Suppressor macrophage (primary cell): ENCODE measurements at places on chromosomes 7 and 10.

- no peak for DNase-seq
Observed at GRCh38 chr7:23121165-23121564, 15.6 kb downstream of the KLHL7 start.

DNA sequence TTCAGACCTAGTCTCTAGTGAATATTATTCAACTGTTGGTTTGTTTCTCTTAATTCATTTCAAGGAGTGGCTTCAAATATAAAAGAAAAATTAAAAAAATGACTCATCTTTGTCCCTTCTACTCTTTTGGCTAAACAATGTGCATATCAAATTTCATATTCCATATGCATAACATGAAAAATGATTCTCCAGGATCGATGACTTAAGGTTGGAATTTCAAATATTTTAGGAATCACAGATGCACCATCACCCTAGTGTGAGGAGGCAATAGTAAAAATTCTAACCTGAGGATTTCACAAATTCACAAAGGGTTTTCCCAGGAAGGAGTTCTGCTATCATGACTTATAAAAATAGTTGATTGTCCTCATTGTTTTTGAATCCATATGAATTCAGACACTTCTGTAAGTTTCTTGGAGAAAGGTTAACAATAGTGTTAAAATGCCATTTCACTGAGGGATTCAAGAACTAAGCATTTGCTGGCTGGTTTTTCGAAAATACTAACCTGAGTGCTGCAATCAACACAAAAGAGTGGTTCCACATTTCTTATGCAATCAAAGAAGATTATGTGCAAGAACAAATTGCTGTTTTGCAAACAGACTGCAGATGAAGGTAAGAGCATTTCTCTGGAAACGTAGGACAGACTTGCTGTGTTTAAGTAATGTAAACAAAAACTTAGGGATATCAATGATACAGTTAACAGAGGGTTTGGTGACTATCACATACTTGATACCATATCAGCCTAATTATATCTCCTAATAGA lies 547.5 kb upstream of the LRRTM3 start:
- no peak for DNase-seq

DNA sequence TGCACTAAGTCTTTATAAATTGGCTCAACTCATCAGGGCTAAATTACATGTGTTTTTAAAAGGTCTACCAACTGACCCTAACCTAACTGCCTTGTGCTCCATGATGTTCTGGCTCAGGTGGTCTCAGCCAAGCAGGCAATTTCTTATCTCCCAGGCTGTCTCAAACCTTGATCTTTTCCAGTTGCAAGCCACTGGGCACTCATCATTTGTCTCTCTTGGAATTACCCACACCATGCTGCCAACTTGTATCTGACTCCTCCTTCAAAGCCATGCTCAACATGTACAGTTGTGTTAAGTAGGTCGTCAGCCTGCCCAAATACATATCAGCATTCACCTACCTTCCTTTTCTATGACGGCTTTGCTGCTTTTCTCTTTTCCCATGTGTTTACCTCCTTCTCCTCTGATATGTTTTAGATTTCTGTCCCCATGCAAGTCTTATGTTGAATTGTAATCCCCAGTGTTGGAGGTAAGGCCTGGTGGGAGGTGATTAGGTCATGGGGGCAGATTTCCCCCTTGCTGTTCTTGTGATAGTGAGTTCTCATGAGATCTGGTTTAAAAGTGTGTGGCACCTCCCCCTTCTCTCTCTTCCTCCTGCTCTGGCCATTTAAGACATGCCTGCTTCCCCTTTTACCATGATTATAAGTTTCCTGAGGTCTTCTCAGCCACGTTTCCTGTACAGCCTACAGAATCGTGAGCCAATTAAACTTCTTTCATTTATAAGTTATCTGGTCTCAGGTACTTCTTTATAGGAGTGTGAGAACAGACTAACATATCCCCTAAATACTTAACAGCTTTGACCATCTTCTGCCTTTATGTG lies 130.0 kb downstream of the ELAPOR2 start:
- DNase-seq, result peak; percentile 34

- peak; percentile 72 for DNase-seq
Observed at GRCh38 chr10:73096041-73096448, 621 bp downstream of the P4HA1 start.

- no peak for DNase-seq
Observed at GRCh38 chr7:93048136-93048930, 69.4 kb downstream of the SAMD9 start.

DNA sequence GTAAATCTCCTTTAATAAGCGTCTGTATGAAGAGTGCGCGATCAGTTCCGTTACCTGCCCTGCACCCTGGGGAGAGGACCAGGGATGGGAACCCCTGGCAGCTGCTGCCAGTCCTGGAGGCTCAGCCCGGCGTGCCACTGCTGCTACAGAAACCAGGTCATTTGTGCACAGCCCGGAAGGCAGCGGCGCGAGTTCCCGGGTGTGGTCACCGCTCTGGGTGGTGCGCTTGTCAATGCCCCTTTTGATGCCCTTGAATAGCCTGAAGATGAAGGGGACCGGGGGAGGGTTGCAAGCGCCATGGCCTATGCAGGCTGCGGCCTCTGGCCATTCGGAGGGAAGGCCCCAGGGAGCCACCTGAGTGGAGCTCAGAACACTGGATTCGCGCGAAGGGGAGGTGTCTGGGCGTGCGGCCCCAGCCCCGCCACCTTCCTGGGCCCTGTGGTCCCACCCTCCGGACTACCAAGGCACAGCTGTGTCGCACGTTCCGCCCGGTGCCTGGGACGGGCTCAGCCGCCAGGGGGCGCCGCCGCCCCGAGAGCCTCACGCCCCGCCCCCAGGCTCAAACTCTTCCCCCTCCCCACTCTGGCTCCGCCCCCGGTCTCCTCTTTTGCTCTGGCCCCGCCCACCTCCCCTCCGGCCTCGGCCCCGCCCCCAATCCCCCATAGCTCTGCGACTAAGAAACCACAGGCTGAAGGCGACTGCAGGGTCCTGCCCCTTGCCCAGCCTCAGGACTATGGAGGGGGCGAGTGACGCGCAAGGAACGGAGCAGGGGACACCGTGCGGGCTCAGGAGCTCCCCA lies 16.5 kb downstream of the AP5Z1 start:
- peak; percentile 77 for DNase-seq

DNA sequence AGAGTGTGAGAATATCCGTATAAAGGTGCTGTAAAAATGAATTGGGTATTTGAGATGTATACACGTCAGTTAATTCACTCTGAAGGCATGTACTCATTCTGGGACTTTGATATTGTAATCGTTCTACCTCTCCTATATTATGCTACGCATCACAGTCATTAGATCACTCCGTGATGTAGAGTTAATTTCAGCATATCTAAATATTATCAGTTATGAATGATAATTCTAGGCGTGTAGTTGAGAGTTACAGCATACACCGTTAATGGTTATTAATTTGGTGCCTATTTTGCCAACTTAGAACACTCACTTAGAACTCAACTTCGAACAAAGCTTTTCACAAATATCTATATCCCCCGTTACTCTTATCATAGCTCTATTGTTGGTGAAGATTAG lies 477 bp upstream of the MCU start:
- DNase-seq, result no peak

DNA sequence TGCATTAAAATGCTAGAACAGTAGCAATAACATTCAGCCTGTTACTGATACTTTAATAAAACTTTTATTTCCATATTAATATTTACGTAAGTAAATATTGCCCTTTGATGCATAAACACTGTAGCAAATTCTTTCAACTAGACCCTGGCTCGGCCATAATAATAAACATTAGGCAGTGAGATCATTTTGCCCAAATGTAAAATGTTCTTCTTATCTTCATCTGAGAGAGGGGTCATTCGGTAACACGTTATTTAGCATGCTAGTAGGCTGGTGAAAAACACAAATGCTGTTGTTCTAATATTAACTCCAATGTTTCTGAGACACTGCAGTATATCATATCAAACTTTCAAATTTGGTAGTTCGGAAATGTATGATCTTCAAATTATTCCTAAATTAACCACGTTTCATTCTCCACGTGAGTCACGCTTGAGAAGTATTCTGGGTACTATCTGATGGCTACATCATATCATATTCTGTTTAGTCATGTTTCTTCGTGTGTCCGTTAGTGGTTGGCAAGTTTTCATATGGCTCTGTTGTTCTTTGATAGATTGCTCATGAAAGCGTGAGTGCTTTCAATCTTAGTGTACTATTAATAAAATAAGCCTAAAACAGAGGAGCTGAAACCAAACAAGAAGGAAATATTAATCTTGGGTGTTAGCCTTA lies 145.8 kb downstream of the NSUN6 start:
- DNase-seq, result no peak

DNA sequence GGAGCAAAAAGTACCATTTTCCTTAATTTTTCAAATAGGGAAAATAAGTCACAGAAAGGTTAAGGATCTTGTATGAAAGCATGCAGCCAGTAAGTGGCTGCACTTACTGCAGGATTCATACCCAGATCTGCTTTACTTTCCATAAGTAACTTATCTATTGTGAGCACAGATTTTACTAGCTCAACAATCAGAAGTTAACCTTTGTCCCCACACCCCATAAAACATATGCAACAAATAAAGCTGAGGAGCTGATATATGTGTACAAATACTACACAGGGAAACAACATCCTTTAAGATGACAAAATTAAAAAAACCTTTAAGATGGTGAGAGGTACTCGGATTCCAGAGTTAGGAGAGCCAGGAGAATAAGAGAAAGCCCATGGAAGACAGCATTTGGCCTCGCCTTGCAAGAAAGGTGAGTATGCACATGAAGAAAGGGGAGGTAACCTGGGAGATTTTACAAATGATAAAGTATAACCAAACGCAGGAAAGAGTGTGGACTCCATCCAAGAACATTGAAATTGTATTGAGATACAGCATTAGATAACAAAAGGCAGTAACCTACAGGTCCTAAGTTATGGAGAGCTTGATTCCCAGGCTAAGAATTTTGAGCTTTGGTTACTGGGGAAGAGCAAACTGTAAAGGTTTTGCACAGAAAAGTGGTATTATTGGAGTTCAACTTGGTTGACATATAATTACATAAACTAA lies 87.1 kb downstream of the ITGB8 start:
- no peak for DNase-seq

- DNase-seq, result no peak
Observed at GRCh38 chr10:66151346-66151745, 774.5 kb upstream of the LRRTM3 start.

DNA sequence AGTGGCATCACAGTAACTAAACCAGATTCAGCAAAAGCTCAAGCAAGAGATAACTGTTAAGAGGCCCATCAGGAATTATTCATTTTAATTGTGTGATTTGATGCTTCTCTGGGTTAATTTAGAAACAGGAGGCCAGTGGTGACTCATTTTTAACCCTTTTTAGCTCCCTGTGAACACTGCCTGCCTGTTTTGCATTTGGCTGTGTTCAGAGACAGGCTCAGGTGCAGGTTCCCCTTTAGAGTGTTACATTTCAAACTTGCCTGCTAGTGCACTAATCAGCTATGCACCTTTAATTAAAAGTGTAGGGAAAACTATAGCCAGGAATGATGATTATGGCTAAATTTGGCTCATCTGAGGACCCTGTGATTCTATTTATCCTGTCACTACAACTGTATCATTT lies 6.5 kb downstream of the STAMBPL1 start:
- no peak for DNase-seq

DNA sequence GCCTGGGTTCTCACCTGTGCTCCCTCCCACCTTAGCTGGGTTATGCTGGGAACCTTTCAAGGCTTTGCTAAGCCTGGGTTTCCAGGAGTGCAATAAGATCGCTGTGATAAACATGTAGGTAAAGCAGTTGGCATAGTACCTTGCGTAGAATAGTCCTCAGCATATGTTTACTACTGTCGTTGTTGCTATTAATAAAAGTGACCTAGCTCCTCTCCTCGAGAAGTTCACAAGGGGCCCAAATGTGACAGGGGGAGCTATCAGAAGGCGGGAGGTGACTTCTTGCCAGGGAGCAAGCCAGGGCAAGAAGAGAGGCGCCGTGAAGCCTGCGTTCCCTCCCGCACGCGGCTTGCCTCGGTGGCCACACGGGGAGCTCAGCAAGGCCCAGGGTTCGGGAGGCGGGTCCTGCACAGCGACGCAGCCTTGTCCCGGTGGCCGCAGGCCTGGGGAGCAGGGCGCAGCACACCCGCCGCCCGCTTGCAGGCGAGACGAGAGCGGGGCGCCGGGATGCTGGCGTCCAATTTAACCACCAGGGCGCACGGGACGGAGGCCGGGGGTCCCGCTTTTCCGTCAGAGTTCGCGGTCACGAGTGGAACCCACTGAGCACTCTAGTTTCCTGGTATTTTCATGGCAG lies 106.2 kb downstream of the SNX10 start:
- no peak for DNase-seq

DNA sequence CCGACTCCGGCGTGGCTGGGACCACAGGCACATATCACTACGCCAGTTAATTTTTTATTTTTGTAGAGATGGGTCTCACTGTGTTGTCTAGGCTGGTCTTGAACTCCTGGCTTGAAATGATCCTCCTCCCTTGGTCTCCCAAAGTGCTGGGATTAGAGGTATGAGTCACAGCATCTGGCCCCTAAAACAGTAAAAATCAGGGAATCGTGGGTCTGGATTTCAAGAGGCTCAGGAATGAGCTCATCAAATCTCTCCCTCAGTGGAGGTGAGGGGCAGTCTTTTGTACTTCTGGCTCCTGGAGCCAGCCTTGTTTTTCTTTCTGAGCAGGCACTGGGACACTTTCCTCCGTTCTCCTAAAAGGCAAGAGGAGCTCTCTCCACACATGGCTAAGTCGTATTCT lies 32.1 kb upstream of the RHEB start:
- DNase-seq, result no peak

DNA sequence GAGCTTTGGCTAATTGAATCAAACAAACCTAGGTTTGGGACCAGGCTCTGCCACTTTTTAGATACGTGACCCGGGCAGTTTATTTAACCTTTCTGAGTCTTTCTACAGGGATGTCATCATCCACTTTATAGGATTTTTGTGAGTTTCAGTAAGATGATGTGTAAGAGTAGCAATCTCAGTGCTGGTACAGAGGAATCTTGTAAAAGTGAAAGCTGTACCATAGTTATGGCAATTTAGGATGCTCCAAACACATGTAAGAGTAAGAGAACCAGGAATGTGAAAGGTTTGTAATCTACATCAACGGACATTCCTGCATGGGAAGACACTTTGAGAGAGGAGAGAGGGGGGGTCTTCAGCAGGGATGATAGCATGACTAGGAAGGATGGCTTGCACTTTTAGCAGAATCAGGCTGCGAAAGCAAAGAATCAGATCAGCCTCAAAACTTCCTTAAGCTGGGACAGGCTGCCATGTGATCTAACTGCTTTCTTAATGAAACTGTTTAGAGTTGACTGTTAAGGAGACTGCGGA lies 968 bp downstream of the NOLC1 start:
- no peak for DNase-seq

- no peak for DNase-seq
Observed at GRCh38 chr10:58371473-58371872, 13.7 kb upstream of the TFAM start.

- DNase-seq, result no peak
Observed at GRCh38 chr7:46685051-46685450, 764.0 kb upstream of the IGFBP3 start.
